ENCODE measurements at places on chromosomes 13 and 19. TPM values are rescaled to one million over a fixed set of nuclear protein-coding genes. Genes with fewer than 3 reads are reported as not detected.

Gene ZNF296
- 11.8 TPM for total RNA-seq

Gene CAPN12
- total RNA-seq, result 6.0 TPM

Gene LACC1
- total RNA-seq, result 3.2 TPM

Gene F10
- not detected for total RNA-seq

Gene ZNF813
- 0.11 TPM for total RNA-seq

Gene ARHGEF1
- total RNA-seq, result 57.0 TPM

Gene FGF22
- total RNA-seq, result 0.87 TPM

Gene CEACAM16
- total RNA-seq, result 0.19 TPM

Gene CPAMD8
- total RNA-seq, result 0.46 TPM

Gene KANK3
- 6.0 TPM for total RNA-seq

Gene ELANE
- total RNA-seq, result 0.16 TPM

Gene OR7C1
- not detected for total RNA-seq

Gene LILRB3
- total RNA-seq, result 0.07 TPM

Gene NLRP7
- total RNA-seq, result not detected

Gene MEIS3
- total RNA-seq, result 31.2 TPM

Gene ENOX1
- 0.97 TPM for total RNA-seq

Data from A549 treated with ZK216348 at 1 μM for 4 hours (cell line).